ENCODE measurements at places on chromosomes 5 and 9. TPM values are rescaled to one million over a fixed set of nuclear protein-coding genes. Genes with fewer than 3 reads are reported as not detected.

Gene LCN12
- total RNA-seq, result 0.29 TPM

Gene CDHR2
- total RNA-seq, result not detected

Gene SLC6A7
- total RNA-seq, result not detected

Gene GDNF
- total RNA-seq, result not detected

Gene ACTBL2
- total RNA-seq, result not detected

Gene HTR4
- 0.10 TPM for total RNA-seq

Gene NUTM2G
- not detected for total RNA-seq

Gene SPINK7
- not detected for total RNA-seq

Gene CNTRL
- 11.8 TPM for total RNA-seq

Gene RLN1
- total RNA-seq, result not detected

Gene ORM2
- not detected for total RNA-seq

Gene DOCK2
- 0.86 TPM for total RNA-seq

Gene SLF1
- 4.9 TPM for total RNA-seq

Gene SVEP1
- total RNA-seq, result 0.33 TPM

Gene TESK1
- 7.2 TPM for total RNA-seq

Gene CTSL
- total RNA-seq, result 66.3 TPM

Gene SV2C
- total RNA-seq, result not detected

Gene PCDHB7
- total RNA-seq, result 0.57 TPM

Gene TMEM245
- total RNA-seq, result 83.0 TPM

Gene RFESD
- 1.4 TPM for total RNA-seq

Gene BHMT2
- total RNA-seq, result 3.0 TPM

Gene TMEM171
- 8.9 TPM for total RNA-seq

Gene PCDHB13
- 1.3 TPM for total RNA-seq

Gene ACOT12
- total RNA-seq, result not detected
